ENCODE measurements at places on chromosomes 13 and 19.

DNA sequence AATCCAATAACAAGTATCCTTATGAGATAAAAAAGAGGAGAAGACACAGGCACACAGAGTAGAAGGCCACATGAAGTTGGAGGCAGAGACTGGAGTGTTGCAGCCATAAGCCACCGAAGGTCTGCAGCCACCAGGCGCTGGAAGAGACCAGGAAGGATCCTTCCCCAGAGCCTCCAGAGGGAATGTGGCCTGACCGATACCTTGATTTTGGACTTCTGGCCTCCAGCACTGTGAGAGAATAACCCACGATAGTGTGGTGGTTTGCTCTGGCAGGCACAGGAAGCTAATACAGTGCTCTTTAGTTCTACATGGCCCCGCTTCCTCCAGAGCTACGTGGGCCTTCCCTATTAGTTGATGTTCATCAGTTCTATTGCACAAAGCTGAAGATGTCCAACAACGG, 15.3 kb upstream of the SULT2A1 start:
- no peak for DNase-seq

- DNase-seq = no peak
Observed at GRCh38 chr19:50639121-50640112, at the start of gene SYT3. SYT3 (minus strand) TSS chr19:50639881; CDS start chr19:50637411, 2,470 bp downstream.

- no peak for DNase-seq
Observed at GRCh38 chr19:18029617-18030338, 21.8 kb downstream of the ARRDC2 start.

GRCh38 chr19:32202244-32202643, 143.2 kb upstream of the ZNF507 start:
- no peak for DNase-seq

- DNase-seq = peak; percentile 47
Observed at GRCh38 chr19:55279770-55280643, at the start of gene HSPBP1. HSPBP1 (minus strand) TSS chr19:55280110; CDS start chr19:55279608, 502 bp downstream.

DNA sequence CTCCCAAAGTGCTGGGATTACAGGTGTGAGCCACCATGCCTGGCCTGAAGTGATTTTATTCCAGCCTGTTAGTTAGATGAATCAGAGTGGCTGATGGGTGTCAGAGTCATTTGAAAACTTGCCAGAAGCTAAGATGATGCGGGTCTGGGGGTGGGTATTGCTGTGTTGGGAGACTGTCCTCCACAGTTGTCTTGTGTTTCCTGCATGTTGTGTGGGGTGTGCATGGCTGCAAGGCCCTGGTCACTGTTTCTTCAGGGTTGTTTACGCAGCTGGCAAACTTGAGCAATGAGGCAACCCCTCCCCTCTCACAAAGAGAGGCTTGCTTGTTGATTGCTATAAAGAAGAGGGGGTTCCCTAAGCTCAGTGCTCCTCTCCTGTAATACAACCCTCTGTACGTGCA, 71.8 kb downstream of the TRPM4 start:
- no peak for DNase-seq

DNA sequence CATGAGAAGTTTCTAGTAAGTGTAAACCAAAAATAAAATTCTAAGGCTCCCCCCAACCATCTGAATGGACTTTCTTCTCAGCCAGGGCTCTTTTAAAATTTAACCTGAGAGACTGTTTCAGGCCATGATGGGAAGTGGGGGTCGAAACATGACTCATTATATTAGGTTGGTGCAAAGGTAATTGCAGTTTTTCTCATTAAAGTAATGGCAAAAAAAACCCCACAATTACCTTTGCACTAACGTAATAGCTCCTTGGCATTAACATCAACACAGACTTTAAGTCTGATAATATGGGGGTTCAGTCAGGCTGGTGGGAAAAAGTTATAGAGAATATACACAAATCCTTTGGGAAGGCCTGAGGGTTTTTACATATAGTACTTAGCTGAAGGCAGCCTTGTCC, 9.4 kb upstream of the SPART start:
- no peak for DNase-seq

DNA sequence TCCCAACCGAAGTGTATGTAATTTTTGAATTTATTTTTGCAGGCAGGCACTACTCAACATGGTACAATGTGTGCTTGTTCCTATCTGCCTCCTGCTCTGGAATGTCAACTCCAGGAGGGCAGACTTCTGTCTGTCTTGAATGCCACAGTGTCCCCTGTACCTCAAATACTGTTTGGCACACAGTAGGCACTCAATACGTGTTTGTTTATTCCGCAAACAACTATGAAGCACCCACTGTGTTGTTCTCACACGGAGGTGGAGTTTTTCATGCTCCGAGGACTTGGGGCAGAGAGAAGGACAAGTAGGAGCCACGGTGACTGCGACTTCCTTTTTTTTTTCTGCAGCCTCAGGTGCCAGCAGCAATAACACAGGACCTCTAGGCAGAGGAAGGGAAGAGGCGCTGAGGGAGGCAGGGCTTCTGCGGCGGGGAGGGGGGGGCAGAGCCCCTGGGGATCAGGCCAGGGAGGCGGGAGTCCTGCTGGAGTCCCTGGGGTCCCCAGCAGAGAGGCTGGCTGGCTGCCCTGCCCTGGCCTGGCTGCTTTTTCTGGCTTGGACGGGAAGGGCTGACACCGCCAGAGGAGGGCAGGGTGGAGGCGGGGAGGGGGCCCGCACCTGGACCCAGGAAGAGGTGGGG, 29.3 kb upstream of the TNFAIP8L1 start:
- no peak for DNase-seq

DNA sequence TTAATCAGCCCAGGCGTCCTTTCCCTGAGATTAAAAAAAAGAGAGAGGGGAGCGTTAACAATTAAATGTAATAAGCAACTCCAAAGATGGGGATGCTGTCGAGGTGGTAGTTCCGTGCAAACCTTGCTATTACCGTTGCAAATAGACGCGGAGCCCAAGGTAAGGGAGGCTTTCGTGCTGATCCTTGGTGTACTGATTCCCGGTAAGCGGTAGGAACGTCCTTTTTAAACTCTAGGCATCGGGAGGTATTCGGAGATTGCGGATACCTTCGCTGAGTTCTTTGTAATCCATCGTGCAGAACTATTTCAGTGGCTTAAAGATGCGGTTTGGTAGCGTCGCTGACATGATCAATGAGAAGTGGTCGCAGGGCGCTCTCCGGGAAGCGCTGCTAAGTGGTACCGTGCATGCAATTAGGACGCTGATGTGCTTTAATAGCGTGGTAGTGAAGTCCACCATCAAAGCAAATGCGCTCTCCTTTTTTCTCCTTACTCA, 3.1 kb downstream of the SLITRK5 start:
- no peak for DNase-seq

DNA sequence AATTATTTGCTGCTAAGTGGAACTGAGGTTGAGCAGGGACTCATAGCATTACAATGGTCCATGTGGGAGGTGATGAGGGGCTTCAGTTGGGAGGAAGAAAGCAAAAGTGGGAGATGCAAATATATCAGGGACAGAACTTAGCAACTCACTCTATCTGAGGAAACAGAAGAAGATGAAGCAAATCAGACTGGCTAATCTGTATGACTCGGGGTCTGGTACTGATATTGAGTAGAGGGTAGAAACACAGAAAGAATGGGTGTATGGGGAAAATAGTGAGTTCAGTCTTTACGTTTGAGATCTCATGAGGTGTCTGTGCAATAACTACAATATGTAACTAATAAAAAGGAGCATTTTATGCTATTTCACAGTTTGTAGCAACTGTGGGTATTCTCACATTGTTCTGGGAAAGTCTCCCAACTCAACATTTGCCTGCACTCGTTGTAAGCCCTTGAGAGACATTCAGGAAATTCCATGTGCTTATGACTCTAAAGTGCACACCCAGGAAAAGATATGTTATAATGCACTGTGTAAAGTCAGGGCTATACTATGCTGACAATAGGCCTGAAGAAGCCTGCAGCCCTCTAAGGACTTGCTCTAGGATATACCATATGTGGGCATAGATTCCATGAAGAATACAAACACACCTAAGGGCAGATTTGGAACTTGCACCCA, 183.5 kb downstream of the SPRY2 start:
- DNase-seq = no peak

DNA sequence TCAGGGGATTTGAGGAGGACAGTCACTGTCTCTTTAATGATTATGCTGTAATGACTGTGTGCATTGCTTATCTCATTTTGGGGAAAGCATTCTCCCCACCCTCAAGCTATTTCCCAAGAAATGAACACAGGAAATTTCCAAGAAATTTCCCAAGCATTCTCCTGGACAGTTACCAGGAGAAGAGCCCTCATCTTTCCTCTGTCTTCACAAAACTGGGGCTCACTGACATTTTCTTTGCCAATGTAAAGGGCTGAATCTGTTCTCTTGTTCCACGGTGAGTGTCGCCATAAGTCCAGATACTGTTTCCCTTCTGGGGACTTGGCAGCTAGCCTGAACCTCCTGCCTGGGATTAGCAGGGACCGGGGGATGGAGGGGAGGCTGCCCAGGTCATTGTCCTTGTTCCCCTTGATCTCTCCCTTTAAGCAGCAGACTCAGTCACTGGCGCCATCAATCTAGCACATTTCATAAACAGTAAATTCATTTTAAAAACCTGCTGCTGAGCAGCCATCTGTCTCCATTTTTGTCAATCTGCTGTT, 172.8 kb downstream of the DNAJC15 start:
- DNase-seq = no peak

GRCh38 chr19:41595258-41595889, 19.4 kb downstream of the CEACAM21 start:
- no peak for DNase-seq

DNA sequence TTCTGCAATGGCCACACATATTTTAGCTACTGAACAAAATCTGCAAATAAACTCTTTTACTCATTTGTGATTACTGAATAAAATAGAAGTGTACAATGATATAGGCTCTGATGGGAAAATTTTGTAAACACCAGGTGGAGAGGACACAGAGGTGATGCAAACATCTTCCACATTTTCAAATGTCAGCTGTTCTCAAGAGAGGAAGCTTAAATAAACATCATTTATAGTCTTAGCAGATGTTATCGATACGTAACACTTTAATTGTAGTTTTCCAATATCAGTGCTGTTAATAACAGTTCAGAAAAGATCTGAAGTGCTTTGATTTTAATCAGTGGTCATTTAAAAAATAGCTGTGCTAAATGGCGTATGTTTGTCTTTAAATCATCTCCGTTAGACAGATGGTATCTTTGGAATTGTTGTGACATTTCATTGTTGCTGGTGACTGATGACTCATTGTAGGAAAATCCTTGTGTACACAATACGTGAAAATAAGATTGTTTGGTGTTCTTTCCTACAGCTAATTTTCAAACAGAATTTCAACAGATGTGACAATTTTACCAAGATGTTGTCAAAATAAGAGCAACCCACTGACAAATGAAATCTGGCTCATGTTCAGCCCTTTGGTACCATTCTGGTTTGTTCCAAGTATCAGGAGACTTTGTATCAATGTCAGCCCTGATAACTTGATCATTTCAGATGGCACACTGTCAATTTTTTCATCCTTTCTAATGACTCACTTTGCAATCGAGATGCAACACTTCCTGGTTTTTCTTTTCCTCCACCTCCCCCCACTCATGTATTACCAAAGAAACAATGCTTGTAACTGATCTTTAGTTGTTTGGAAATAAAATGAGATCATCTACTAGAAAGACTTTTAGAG, 516.0 kb downstream of the DCT start:
- DNase-seq = no peak

DNA sequence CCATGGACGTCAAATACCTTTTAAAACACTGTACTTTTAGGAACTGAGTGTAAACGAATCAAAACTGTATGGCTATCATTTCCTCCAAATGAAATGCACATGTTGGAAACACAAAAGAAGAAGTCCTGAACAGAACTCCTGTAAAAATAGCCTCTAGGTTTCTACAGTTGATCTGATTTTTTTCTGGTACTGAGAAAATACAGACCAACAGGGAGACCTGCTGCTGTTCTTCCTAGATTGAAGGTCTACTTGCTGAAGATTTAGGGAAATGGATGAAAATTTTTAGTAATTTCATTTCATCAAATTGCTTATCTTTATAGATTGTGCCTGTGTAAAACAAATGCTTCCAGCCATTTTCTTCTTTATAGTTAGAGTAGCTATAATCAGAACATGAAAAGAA, 520.4 kb downstream of the SLITRK6 start:
- no peak for DNase-seq

GRCh38 chr19:19214159-19214490, 2.4 kb downstream of the NCAN start:
- DNase-seq = no peak

DNA sequence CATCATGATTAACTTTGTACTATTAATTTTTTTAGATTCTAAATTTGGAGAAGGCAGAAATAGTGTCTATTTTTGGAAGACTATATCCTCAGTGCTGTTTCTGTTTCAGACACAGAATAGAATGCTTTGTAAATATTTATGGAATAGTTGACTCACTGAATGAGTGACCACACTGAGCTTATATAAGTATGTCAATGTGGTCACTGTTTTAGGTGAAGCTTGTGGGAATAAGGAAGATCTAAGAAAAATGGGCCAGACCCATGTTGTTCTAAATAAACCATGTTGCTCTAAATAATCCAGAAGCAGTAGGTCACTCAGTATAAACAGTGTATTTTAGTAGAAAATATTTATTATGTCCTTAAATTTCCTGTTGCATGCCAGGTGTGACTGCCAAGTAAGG, 45.5 kb upstream of the DACH1 start:
- no peak for DNase-seq

GRCh38 chr19:50720921-50721381, 1.3 kb upstream of the SHANK1 start:
- DNase-seq = no peak
